AG09309 (cell line): ENCODE measurements at places on chromosomes 7 and 10.

GRCh38 chr10:35910234-35910633, 268.1 kb upstream of the FZD8 start:
- peak; percentile 61 for DNase-seq

GRCh38 chr7:111107579-111107978, 16.7 kb downstream of the LRRN3 start:
- no peak for DNase-seq

DNA sequence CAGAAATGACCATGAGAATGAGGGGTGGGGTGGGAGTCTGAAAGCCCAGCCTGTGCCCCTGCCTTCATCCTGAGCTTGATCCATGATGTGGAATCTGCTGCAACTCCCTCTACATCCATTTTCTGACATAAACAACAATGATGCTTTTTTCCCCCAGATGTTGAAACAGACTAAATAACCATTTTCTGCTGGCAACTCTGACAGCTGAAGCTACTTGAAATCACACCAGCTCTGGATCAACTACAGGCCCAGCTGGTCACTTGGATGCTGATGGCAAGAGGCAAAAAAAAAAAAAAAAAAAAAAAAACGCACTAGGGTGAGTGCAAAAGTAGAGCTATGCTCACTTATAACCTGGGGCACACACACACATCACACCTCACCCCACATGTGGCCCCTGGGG, 74.2 kb downstream of the FAM107B start:
- DNase-seq = no peak

DNA sequence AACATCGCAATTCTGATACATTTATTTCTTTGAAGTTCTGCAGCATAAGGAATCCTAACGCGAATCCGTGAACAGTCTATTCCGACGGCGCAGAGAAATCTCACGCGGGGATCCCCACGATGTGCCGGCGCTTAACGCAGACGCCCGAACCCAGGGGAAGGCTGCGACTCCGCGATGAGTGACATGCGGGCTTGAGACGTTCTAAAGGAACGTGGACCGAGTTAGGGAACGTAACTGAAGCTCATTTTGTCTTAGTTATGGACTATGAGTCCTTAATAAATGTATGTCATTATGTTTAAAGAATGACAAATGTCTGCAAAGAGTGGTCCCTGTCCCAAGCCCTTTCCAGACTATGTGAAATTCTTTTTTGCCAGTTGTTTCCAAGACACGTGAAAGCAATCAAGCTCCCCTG, 995 bp upstream of the PARD3 start:
- no peak for DNase-seq

- no peak for DNase-seq
Measured at GRCh38 chr7:41446606-41447449, 256.1 kb downstream of the INHBA start.

DNA sequence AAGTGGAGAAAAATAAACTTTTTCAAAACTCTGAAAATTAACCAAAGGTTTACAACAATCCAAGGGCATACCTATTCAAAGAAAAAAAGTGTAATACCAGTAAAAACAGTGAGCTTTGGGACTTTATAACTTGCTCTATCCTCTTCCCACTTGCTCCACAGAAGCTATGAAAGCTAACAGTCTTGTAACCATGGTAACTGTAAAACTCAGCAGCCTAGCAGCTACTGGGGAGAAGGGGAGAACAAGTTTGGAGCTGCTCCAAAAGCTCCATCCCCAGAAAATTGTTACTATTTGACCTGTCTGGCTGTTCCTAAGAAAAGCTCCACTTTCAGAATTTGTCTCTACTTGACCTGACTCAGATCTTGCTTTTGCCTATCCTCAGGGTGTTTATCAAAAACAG, 191.5 kb downstream of the OTUD1 start:
- no peak for DNase-seq

GRCh38 chr10:115947104-115947503, 325.9 kb downstream of the GFRA1 start:
- DNase-seq = peak; percentile 47

GRCh38 chr10:93198401-93199131, 124.9 kb downstream of the CYP26A1 start:
- no peak for DNase-seq

GRCh38 chr10:116849248-116850057, at the start of gene ENO4:
TSS of gene ENO4 (plus strand) at chr10:116849499. CDS start at chr10:116849567, 68 bp downstream.
- peak; percentile 23 for DNase-seq

GRCh38 chr7:39587393-39587792, 21.2 kb downstream of the YAE1 start:
- no peak for DNase-seq

- DNase-seq = no peak
Measured at GRCh38 chr10:119644205-119644814, 6.9 kb upstream of the BAG3 start.

GRCh38 chr7:44131173-44132029, 8.1 kb upstream of the POLD2 start:
- DNase-seq = no peak

DNA sequence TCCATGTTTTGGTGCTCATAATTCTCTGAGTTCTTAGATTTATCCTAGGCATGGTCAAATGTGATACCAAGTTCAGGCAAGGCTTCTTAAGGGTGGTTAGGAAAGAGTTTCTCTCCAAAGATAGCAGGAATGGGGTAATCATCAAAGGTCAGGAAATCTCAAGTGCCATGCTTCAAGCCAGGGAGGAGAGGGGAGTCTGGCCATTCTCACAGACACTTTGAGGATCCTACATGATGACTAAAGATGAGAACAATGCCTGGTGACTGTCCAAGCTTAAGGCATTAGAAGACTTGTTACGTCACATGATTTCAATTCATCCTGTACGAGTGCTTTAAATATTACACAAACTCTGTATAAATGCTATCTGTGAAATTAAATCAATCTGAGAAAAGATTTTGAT, 59.4 kb downstream of the POM121L12 start:
- DNase-seq = no peak
